H1 (cell line): ENCODE measurements at places on chromosomes 2 and 18.

GRCh38 chr2:187617905-187618304 lies 63.7 kb upstream of the TFPI start:
- DNase-seq: no peak

GRCh38 chr2:165952741-165953211 lies 800 bp downstream of the TTC21B start:
- DNase-seq: no peak

DNA sequence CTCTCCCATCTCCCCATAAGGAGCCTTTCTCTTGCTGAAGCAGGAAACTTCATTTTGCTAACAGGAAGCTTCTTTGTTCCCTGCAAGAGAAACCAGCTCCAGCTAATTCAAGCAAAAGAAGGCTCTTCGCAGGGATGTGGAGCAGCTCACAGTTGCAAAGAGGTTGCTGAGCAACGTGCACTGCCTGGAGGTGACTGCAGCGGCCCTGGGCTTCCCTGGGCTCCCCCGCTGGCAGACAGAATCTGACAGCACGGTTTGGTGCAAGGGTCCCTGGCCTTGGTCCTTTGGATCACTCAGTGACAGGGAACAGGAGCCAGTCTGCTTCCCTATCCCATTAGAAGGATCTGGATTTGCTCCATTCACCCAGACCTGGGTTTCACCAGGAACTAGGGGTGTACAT lies 25.8 kb downstream of the GPR55 start:
- DNase-seq: no peak

GRCh38 chr2:61006486-61007105 lies 10.9 kb upstream of the PEX13 start:
- DNase-seq: no peak

- DNase-seq: no peak
Observed at GRCh38 chr2:120831891-120832290, 96.2 kb downstream of the GLI2 start.

DNA sequence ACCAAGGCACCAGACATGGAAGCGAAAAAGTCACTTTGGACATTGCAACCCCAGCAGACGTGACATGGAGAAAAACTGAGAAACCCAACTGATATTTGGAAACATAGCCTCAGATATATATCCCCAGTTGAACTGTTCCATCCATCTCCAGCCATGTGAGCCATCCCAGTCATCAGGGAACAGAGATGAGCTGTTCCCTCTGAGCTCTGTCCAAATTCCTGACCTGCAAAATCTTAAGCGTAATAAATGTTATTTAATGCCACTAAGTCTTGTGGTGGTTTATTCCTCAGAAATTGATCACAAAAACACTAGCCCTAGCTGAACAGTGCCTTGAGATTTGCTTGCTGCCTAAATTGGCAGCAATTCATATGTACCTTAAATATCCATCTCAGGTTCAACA lies 182.8 kb downstream of the NRP2 start:
- no peak for DNase-seq

- no peak for DNase-seq
Observed at GRCh38 chr2:17429130-17429529, 89.1 kb downstream of the RAD51AP2 start.

DNA sequence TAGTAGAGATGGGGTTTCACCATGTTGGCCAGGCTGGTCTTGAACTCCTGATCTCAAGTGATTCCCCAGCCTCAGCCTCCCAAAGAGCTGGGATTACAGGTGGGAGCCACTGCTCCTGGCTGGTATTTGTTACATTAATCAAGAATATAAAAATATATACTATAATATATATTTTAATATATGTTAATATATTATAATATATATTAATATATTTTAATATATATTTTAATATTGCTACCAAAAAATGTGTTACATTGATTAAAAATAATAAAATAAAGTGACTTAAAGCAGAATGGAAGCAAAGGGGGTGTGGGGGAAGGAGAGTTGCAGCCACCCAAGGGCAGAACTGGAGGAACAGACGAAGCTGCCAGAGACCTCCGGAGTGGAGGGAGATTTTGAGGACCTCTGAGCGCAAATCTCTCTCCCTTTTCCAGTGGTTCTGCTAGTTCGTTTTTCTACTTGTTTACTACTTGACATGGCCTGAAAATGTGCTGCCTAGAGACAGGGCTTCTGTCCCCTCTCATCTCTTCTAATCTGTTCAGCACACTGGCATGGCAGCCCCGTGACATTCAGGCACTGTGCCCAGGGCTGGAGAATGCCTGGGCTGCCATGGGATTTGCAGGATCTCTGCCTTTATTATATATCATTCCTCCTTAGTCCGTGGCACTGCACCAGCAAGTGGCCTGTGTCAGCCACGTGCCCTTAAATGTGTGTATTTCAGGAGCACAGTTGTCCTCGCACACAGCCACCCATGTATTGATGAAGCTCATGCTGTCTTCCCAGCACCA lies 47.9 kb upstream of the RAB12 start:
- no peak for DNase-seq
